NCI-H226 (cell line): ENCODE measurements at places on chromosomes 1 and 21.

DNA sequence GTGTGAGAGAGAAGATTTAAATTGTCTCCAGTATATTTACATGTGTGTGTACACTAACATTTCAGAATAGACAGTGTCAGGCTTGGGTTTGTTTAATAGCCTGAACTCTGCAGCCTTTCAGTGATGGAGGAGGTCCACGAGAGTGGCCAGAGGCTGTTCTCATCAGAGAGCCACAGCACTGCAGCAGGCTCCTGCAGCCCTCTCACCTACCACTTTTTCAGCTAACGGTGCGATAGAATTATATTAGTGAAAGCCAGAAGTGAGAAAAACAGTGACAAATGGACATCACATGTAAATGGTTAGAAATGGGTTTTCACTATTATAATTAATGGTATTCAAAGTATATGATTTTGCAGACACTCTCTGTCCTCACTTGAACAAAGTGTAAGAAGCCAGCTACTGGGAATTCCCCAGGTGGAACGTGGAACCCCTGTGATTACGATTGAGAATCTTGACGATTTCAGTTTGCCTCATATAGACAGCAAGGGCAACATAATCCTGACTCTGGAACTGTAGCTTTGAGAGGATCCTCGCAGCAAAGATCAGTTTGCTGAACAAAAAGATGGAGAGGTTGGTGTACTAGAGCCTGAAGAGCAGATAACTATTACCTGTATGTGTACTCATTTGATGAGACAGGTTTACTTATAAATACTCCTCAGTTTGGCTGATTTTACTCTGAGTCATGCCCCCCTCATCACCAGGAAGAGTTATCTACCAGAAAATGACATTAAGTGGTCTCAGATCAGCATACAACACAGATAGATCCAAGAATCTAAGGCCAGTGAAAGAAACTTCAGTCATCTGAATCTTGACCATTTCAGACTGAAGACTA, 31.4 kb downstream of the IFI16 start:
- DNase-seq = no peak

GRCh38 chr1:91885716-91886506, at the start of gene TGFBR3:
Gene TGFBR3 (minus strand): TSS chr1:91886151. CDS start chr1:91861531, 24,620 bp downstream.
- peak; percentile 86 for DNase-seq

GRCh38 chr1:236021424-236022135, 43.3 kb downstream of the NID1 start:
- DNase-seq = no peak

- no peak for DNase-seq
These were observed 67.9 kb downstream of the KLHDC7A start for GRCh38 chr1:18548643-18549042.

- DNase-seq = peak; percentile 80
These were observed 63.9 kb downstream of the CAPN2 start for GRCh38 chr1:223776075-223776814.

- no peak for DNase-seq
These were observed 156.0 kb downstream of the PGBD5 start for GRCh38 chr1:230270185-230270558.

- DNase-seq = no peak
These were observed 405.9 kb upstream of the B3GALT2 start for GRCh38 chr1:193592317-193592716.

DNA sequence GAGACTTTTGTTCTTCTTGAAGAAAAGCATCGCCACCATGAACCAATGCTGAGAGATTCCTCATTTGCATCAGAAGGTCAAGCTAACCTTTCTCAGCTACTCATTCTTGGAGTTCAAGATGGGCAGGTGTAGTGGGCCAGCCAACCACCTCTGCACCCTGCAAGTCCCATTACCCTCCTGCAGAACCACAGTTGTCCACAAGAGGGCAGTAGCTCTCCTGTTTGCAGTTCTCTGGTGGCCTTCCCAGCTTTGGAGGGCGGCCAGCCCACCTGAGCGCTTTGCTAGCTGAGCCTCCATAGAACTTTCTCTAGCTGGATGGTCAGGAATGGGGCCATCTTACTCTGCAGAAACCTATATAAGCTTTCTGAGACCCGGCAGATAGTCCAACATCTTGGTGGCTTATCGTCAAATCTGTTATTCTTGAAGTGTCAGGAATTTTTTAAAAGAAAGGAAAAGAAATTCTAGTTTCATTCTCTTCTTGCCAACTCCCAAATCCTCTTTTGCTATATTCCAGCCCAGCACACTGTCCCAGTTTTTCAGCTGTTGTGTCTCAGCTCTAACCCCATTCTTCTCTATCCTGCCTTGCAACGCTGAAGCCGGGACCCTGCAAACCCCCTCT, 11.0 kb upstream of the LMX1A start:
- peak; percentile 31 for DNase-seq

- no peak for DNase-seq
These were observed 29.0 kb upstream of the KCNK1 start for GRCh38 chr1:233584931-233585330.

- DNase-seq = no peak
These were observed 57.0 kb downstream of the FCRL5 start for GRCh38 chr1:157495285-157495684.

- DNase-seq = no peak
These were observed 9.1 kb upstream of the MTFR1L start for GRCh38 chr1:25810341-25811299.

DNA sequence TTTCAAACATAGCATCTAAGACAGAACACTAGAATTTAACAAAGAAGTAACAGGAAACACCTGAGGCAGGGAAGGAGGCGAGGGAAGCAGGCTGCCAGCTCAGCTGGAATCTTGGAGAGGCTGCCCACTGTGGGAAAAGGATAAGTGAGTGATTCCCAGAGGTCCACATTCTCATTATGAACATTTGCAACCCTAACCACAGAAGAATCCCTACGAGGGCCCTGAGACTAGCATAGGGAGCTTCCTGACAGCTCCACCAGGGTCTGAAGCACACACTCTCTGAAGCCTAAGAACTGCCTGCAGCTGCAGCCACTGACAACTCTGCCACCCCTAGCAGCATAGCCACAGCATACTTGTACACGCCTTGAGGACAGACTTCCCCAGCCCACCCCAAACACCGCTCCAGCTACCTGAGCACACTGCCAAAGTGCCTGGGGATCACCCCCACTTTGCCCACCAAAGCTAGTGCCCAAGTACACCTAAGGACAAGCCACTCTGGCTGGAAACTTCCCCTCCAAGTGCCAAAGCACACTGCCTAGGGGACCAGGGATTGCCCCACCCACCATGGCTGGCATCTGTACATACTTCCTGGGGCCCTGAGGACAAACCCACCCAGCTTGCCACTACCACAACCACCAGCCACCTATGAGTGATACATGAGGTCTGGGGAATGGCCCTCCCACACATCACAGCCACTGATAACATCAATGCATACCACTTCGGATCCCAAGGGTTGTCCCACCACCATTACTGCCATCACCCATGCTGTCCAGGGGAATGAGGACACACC, 76.6 kb upstream of the GUCA2A start:
- peak; percentile 45 for DNase-seq

DNA sequence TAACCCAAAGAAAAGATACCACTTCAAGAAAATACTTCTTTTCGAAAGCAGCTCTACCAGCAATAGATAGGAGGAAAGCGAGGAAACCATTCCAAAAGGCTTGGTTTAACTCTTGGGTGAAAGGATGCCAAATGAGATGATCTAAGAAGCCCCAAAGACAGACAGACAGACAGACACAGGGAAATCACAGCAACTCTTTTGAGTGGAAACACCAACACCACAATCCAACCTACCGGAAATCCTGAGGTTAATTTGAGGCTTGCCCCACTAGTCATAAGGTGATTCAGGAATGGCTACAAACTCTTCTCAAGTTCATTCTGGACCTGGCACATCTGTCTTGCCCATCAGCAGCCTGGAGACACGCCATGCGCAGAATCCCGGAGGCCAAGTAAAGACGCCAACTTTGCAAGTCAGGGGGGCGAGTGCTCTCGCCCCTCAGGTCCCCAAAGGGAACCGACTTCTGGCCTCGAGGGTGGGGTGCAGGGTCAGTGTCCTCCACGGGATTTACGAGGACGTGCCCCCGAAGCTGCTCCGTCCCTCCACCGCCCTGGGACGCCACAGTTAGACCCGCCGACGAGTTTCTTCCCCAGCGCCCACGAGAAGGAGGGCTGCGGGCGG, 778 bp downstream of the EVI5 start:
- peak; percentile 49 for DNase-seq

GRCh38 chr1:63555480-63555879, 32.2 kb downstream of the EFCAB7 start:
- DNase-seq = no peak

GRCh38 chr1:3251807-3252428, 182.9 kb downstream of the PRDM16 start:
- DNase-seq = no peak

DNA sequence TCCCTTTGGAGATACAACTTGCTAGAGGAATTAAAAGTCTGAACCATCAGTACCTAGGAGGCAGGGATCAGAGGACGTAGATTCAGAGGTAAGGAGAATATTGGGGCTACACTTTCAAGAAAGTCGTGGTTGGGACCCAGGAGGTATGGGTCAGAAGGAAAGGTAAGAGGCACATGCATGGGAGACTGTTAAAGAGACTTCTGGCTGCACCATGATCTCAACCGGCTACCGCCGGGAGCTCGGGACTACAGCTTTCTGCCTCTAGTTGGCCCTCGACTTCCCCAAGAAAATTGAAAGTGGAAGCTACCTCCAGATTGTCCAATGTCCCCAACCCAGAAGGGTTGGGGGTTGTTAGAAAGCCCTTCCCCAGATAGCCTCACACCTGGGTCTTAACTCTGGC, 355.7 kb upstream of the TMPRSS15 start:
- DNase-seq = no peak

- no peak for DNase-seq
These were observed 76.7 kb upstream of the CASZ1 start for GRCh38 chr1:10873189-10873588.

GRCh38 chr21:35506352-35506751, 457.2 kb upstream of the RUNX1 start:
- DNase-seq = no peak

DNA sequence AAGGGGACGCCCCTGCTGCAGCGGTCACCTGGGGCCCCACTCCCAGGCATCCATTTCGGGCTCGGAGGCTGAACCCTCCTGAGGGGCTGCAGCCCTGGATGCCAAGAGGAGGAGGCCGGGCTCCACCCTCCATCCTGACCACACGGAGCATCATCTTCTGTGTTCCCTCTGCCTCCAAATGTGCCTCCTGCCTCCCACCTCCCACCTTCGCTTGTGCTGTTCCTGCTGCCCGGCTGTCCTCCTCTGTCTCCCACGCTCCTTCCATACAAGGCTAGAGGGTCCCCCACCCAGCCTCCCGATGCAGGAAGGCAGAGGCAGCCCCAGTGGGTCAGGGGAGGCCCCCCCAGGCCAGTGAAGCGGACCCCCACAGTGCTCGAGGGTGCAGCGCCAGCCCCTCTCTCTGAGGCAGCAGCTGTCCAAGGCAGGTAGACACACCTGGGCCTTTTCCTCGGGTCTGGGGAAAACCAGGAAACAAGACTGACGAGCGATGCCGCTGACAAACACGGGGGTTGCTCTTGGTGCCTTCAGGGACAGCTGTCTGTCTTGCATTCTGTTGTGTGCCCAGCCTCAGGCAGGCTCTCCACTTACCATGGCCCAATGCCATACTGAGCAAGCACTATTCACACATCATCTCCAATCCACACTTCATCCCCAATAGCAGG, 16.8 kb upstream of the PLEKHG5 start:
- DNase-seq = no peak

GRCh38 chr1:204265665-204266064, 51.9 kb upstream of the GOLT1A start:
- DNase-seq = no peak

GRCh38 chr1:183634429-183635065, 1.0 kb downstream of the ARPC5 start:
- no peak for DNase-seq

GRCh38 chr1:115933625-115934024, 42.7 kb upstream of the SLC22A15 start:
- DNase-seq = no peak

- no peak for DNase-seq
These were observed 57.7 kb upstream of the F3 start for GRCh38 chr1:94599095-94599813.

DNA sequence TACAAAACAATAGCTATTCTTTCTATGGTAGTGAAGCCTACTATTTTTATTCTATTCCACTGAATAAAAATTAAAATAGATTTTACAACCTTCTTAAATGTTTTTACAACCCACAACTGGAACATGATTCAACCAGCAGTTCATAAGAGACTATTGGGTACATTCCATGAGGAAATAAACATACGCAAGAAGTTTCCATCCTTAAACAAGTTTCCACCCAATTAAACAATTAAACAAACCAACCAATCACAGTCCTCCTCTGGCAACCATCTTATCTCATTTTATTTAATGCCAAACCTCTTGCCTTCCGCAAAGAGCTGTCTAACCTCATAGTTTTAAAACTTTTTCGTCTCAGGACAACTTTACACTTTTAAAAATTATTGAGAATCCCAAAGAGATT, 239.0 kb downstream of the RGS7 start:
- DNase-seq = no peak

DNA sequence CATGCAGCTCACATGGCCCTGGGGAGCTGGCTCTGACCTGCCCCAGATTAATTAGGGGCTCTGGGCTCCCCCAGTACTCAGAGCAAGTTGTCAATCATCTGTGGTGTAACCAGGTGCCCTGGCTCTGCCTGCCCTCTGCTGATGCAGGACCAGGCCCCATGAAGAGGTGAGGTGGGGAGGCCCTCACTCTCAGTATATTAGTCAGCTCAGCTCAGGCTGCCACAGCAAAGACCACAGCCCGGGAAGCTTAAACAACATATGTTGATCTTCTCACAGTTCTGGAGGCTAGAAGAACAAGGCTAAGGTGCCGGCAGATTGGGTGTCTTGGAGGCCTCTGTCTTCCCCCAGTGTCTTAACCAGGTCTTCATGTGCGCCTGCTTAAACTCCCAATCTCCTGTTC, 66.5 kb downstream of the FCRL5 start:
- no peak for DNase-seq

DNA sequence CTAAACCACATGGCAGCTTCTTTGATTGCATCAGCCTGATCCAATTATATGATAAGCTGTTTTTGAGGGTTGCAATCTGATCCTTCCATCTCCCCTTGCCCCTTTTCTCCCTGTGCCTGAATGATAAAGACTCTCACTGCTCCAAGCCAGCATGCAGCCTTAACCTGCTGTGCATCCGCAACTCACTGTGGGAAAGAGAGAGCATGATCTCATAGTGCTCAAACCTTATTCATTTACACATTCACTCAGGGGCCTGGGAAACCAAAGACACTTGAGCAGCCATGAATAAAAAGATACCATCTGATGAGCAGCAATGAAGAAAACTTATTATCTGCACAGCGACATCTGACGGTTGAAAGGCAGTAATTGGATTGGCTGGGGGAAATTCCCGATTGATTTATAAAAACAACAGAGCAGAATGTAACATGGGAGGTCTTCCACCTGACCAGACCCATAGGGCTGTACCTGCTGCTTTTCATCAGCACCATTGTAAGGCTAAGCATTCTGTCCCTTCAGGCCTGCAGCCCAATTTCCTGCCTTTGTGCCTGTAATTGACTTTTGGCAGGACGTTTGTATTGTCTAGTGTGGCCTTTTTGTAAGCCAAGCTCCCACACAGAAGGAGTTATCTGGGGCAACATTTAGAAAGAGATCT, 62.5 kb downstream of the KIAA0040 start:
- no peak for DNase-seq

- DNase-seq = peak; percentile 66
These were observed 4.5 kb downstream of the HSPB7 start for GRCh38 chr1:16013220-16013907.
